ENCODE measurements at places on chromosomes 11 and 22.
A peak's percentile ranks its signal among the peaks of the same experiment; 100 is the strongest.

DNA sequence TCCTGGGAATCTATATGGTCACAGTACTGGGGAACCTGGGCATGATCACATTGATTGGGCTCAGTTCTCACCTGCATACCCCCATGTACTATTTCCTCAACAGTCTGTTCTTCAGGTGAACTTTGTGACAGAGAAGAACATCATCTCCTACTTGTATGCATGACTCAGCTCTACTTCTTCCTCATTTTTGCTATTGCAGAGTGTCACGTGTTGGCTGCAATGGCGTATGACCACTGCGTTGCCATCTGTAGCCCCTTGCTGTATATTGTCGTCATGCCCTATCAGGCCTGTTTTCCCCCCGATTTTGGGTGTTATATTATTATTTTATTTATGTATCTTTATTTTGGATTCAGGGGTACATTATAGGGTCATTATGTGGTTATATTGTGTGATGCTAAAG is 2.4 kb upstream of the OR8G1 start:
- no peak for DNase-seq

- DNase-seq, result peak; percentile 47
Observed at GRCh38 chr11:129695571-129696308, 119.9 kb upstream of the TMEM45B start.

DNA sequence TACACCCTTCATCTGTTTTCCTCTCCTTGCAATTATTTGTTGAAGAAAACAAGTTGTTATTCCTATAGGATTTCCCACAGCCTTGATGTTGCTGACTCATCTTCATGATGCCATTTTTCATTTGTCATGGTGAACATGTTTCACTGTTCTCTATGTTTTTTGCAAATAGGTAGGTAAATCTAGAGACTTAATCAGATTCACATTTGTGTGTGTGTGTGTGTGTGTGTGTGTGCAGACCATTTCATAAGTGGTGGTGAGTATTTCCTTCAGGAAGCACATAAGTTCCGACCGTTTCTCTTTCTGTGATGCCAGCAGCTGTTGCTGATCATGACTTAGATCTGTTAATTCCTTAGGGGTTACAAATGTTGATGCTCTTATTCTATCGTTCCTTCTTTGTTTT is 80.3 kb upstream of the IZUMO1R start:
- DNase-seq, result no peak

GRCh38 chr11:95512682-95513081 is 276.9 kb downstream of the FAM76B start:
- no peak for DNase-seq

DNA sequence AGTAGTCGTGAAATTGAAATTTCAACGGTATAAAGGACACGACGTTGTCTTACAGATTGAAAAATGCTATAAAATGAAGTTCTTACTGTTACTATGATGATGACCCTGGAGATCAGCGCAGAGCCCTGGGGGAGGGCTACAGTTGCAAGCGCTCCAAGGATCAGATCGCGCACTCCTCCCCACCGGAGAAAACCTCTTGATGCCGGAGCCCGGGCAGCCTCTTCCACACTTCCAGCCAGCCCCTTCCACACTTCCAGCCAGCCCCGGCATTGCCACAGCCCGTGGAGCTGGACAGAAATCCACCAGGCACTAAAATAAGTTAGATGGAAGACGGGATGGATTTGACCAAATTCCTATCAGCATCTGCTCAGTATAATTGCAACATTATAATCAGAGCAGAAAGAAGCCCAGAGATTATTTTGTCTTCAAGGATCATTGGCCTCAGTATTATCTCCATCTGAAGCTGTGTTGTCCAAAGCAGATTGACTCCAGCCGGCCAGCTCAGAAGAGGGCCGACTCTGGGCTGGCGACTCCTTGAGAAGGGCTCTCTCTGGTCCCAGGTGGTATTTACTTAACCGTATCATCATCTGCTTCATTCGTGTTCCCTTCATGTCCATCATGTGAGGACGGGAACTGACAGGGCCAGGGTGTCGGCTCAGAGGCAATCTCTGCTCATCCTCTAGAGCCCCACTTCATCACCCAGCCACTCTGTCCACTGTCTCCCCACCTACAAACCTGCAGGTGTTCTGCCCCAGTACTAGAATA is 777 bp upstream of the MICAL3 start:
- no peak for DNase-seq

DNA sequence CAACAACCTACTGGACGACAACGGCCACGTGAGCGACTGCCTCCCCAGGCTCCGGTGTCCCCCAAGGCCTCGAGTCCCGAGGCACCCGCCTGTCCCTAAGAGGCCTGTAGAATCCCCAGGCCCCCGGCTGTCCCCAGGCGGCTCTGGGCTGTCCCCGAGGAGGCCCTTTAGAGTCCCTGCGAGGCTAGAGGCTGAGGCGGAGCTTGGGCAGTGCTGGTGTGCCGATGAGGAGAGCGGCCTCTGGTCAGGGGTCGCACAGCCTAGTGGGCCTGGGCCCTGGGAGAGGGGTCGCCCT is 3.7 kb downstream of the TBX1 start:
- DNase-seq, result no peak

DNA sequence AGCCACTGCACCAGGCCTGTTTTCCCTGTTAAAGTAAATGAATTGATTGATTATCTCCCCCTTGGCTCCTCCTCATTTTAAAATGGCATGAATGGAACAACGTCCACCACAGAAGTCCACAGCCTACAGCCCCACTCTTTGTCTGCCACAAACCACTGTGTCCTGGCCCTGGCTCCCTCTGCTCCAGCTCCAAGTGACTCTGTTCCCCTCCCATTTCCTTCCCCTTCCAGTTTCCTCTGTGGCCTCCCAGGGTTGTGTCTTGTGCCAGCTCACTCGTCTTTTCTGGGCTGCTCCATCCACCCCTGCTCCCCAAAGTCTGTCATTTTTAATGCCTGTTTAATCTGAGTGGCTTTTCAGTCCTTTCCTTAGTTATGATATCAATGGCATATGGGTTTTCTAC is 52.4 kb upstream of the CD5 start:
- DNase-seq, result no peak

- no peak for DNase-seq
Observed at GRCh38 chr11:46413760-46414465, 22.3 kb upstream of the CHRM4 start.

DNA sequence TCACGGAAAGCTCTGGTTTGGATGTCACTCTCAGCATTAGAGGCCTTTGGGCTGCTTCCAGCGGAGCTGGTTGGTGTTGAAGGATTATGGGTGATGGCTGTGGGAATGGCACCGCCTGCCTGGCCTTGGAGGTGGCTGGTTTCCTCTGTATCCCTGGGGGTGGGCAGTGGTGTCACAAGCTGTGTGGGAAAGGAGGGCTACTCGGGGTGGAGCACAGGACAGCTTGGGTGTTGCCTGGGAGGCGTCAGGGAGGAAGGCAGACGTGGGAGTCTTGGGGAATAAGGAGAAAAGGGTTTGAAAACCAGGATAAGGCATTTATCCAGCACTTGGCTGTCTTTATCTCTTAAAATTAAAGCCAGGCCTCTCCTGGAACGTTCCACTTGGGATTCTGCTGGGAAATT is 71.8 kb downstream of the ADAMTS15 start:
- DNase-seq, result no peak

- DNase-seq, result no peak
Observed at GRCh38 chr11:18312012-18312411, 9.9 kb downstream of the HPS5 start.

- no peak for DNase-seq
Observed at GRCh38 chr11:94725097-94725496, 43.1 kb upstream of the AMOTL1 start.

- no peak for DNase-seq
Observed at GRCh38 chr22:35452351-35452781, 52.4 kb downstream of the MCM5 start.

DNA sequence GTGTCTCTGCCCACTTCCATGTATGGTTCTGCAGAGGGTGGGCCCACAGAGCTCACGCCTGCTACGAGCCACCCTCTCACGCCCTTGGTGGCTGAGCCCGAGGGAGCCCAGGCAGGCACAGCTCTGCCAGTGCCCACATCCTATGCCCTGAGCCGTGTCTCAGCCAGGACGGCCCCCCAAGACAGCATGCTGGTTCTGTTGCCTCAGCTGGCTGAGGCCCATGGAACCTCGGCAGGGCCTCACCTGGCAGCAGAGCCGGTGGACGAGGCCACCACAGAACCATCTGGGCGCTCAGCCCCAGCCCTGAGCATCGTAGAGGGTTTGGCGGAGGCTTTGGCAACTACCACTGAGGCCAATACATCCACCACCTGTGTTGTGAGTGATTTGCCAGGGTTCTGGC is 64.0 kb downstream of the OTOG start:
- no peak for DNase-seq

GRCh38 chr22:24593836-24594568 is 1.1 kb upstream of the LRRC75B start:
- no peak for DNase-seq

GRCh38 chr11:134797411-134798089 is 385.5 kb upstream of the B3GAT1 start:
- no peak for DNase-seq

DNA sequence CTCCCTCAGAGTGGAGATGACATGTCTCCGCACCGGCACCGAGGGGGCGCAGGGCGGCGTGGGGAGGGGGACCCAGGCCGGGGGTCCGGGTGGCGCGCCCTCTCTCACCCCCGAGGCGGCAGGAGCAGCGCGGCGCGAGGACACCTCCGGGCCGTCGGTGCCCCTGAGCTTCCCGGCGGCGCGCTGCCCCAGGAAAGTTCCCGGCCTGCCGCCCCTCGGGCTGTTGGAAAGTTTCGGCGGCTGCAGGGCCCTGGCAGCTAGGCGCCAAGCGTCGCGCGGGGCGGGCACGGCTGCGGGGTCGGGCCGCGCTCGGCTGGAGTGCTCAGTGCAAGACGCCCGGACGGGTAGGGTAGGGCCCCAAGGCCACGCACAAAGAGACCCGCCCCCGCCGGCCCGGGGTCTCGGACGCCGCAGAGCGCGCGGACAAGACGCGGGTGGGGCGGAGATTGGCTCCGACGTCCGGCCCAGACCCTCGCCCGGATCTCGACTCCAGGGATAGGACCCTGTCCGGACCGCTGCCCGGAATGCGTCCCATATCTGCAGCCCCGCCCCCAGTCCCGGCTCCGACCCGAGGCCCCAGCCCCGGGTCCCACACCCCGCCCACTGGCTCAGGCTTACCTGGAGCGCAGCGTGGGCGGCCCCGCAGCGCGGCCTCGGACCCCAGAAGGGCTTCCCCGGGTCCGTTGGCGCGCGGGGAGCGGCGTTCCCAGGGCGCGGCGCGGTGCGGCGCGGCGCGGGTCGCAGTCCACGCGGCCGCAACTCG is 471 bp downstream of the ARVCF start:
- DNase-seq, result no peak

DNA sequence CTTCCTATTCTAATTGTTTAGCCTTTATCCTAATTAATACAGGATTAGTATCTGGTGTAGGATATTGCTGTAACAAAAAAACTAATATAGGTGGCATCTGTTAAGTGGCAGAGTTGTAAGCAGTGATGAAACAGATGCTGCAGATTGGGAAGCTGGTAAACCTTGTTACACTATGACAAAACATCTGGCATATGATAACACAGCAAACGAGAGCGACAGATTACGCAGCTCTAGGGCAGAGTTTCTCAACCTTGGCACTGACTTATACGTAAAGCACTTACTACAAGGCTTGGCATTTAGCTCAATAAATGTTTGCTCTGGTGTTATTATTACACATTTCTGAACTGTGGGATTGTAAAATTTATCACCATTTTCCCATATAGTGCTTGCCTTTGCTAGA is 137.0 kb downstream of the ATG16L2 start:
- DNase-seq, result no peak

- no peak for DNase-seq
Observed at GRCh38 chr11:117205211-117205818, 6.1 kb downstream of the TAGLN start.

DNA sequence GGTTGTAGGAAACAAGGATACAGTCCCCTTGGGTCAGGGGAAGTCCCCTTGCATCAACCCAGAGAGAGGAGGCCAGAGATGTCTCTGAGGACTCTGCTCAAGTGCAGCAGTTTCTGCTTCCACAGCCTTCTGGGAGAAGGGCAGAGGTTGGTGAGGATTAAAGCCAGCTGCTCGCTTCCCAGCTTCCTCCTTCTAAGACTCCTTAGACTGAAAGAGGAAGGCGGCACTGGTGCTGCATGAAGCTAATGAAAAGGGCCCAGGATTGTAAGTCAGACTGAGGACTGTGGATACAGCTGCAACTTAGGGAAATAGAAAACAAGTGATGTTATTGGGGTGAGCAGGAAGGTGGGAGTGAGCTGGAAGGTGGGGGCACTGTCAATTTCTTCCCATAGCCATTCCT is at the start of gene OR52K1:
TSS of gene OR52K1 (plus strand) at position 202 of the 400 bp plus-strand sequence. CDS start 6,255 bp downstream, outside the sequence.
- DNase-seq, result no peak
